ENCODE measurements at places on chromosomes 3 and 15.

GRCh38 chr3:148600902-148601765 is 96.6 kb upstream of the AGTR1 start:
- no peak for DNase-seq

DNA sequence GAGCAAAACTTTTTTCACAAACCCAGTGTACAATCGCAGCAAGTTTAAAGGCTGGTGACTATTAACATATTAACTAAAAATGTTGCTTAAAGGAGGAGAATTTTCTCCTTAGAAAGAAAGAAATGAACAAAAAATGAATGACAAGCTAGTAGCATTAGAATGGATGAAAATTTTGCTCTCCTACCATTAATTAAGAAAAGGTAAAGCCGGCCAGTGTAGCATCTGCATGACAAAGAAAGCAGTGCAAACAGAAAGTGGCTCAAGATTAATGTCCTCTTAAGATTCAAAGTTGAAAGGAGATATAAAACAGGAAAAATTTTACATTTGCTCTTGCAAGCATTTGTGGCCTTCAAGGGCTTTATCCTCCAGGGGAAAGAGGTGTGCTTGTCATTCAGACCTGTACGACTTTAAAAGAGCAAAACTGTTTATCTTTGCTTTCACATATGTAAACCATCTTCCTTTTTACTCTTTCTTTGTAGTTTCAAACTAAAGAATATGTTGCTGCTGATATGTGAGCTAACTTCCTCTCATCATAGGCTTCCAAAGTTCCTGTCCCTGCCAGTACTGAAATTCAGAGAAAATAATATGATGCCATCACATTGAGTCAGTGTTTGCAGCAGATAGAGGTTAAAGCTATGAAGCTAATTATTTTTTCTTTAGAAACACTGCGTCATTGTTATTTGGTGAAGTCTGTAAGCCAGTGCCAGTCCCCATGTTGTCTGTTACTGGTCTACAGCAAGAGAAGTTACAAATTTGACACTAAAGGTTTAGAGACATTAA is 439.1 kb upstream of the GRM7 start:
- no peak for DNase-seq

DNA sequence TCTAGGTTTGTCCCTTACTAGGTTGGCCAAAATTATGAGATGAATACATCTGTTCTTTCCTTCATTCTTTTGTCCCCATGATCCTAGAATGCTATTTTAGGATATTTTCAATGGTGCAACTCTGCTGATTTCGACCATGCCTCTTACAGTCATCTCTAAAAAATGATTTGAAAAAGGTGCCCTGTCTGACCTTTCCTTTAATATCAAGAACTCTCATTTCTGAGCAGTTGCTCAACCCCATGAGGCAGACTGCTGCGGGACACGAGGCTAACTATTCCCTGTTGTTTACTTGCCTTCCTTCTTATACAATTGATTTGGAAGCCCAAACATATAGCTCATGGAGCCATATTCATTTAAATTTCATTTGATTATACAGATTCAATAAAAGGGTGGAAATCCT is 14.6 kb downstream of the PLSCR2 start:
- DNase-seq = no peak

DNA sequence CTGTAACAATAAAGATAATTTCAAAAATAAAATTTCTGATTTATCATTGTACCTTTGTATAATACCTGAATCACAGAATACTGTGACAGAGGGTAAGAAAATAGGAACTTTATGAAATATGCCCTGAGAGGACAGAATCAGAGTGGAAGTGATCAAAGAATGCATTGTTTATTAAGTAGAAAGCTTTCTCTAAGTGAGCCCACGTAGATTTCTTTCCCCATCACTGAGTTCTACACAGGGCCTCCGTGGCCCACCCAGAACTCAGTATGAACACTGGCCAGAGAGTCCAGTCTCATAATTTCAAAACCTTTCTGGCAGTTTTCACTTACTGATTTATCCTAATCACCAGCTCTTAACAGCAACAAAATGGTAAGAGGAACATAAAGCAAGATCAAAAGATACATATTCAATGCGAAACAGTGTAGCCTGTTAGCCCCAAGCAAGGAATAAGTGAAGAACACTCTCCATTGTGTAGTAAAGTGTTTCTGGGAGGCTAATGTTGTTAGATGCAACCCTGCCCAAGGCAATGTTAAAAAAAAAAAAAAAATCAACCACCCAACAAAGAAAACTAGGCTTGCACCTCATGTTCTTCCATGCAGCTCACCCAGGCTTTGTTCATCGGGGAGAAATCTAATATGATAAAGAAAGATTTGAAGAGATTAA is 341.3 kb downstream of the LSAMP start:
- no peak for DNase-seq

DNA sequence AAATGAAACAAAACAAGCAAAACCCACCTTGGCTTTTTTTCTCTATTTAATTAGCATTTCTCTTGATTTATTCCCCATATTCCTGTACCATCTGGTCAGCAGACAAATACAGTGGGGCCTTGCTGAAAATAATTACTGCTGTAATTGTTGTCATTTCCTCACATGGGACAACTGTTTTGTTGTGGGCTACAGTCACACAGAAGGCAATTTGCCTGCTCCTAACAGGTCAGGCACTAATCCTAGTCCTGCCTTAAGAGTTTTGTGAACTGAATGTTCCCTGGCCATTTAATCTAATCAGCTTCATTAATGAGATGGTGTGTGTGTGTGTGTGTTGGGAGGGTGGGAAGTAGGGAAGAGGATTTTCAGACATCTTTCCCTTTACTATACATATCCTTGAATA is 11.6 kb downstream of the TRPC1 start:
- no peak for DNase-seq

GRCh38 chr3:73137736-73138403 is 76.4 kb downstream of the EBLN2 start:
- DNase-seq = no peak

DNA sequence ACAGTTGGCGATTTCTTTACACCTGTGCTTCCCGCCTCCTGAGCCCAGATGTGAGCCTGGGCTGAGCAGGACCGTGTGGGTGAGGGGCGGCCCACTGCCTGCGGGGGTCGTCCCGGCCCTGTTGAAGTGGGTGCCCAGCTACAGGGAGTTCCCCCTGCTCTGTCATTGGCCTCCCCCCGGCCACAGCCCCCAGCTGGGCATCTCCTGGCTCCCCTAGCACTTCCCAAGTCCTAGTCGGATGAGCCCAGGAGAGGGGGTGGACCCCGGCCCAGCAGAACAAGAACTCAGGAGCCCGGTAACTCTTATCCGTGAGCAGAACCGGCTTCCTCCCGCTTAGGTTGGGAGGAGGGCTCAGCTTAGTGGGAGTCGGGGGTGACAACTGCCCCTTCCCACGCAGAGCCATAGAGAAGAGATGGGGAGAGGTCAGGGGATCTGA is 757 bp downstream of the PAQR5 start:
- no peak for DNase-seq

- no peak for DNase-seq
Observed at GRCh38 chr15:71341811-71342550, 226.7 kb downstream of the THSD4 start.

- DNase-seq = no peak
Observed at GRCh38 chr3:29718661-29719065, 437.8 kb downstream of the RBMS3 start.

- no peak for DNase-seq
Observed at GRCh38 chr3:155941354-155941753, 70.9 kb downstream of the GMPS start.

GRCh38 chr3:264394-265156 is 68.0 kb downstream of the CHL1 start:
- no peak for DNase-seq

DNA sequence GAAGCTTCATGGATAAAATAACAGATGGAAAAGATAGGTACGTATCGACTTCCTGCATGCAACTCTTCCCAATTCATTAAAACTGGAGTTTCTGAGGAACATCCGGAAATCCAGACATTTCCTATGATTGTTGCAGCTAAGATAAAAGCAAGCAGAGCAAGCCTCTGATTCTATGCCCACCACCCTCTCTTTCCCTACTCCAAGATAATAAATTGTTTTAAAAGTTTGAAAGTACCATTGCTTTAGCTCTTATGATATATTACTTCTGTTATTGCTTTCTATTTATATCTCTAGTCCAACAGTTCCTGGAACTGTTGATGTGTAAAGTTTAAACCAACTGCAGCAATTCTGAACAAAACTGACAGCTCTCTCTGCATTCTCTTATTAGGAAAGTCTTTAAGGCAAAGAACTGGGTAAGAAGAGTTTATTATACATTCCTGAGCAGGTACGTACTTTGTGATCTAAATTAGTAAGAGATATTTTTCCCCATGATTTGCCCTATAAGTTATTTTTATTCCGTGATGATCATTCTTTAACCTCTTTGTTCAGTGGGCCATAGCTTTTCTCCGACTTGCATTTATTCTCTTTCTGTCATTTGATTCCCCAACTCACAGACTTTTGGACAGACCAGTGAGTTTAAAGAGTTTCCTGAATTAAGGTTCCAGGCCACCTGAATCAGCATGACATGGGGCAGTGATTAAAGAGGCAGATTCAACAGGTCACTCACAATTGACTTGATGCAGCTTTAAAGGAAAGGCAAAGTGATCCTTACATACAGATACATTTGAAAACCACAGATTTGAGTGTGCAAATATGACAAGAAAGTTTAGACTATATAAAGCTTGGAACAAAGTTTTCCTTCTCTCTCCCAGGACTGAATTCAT is 94.2 kb upstream of the THRB start:
- no peak for DNase-seq

DNA sequence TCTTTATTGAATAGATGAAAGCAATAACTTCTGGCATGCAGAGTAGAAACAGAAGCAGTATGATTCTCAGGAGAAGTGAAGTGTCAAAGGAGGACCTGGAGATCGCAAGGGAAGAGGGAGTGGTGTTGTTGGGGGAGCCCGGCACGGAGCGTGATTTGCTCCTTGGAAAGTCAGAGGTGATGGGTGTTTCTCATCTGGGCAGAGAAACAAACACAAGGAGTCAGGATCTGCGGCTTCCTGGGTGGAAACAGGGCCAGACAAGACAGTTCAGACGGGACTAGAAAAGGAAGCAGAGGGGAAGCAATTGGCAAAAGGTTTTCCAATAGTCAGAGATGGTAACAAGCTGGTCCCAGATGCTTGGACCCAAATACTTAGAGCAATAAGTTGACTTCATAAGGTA is 34.4 kb upstream of the CCDC80 start:
- DNase-seq = no peak

- no peak for DNase-seq
Observed at GRCh38 chr3:141076797-141077571, 25.8 kb downstream of the SPSB4 start.

DNA sequence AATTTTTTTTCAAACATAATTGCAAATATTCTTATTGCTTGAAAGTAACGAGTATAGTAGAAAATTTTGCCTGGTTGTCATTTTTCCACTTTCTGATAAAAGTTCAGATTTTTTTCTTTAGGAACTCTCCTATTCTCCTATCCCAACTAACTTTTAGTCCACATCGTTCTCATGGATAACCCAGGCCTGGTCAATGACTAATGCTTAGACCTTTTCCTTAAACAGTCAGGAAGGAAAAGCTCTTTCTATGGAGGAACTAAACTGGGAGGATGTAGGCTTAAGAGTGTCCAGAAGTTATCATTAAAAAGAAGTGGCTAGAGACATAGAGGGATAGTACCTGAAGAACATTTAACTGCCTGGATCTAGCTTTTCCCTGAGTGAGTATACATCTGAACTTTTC is 26.7 kb downstream of the CIP2A start:
- no peak for DNase-seq

- DNase-seq = no peak
Observed at GRCh38 chr15:31050953-31051352, 50.6 kb downstream of the TRPM1 start.

DNA sequence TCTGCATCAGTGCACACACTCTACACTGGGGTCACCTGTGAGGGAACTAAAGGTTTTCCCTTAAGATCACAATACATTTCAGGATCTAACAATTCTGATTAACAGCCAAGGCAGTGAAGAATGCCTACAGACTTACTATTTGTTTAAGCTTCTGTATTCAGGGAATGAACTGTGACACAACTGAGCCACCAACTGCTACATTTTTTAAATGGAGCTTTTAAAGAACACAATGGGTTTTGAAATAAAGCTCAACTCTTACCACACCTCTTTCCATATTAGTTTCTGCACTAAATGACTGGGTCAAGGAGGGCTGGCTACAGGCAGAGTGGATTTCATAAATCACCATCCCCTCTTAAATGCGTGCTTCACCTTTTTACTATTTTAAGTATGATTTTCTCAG is 100.2 kb downstream of the TMCC1 start:
- DNase-seq = no peak

- no peak for DNase-seq
Observed at GRCh38 chr3:62097121-62097520, 276.2 kb downstream of the FEZF2 start.

GRCh38 chr15:64333516-64333915 is 22.5 kb downstream of the CSNK1G1 start:
- DNase-seq = no peak

DNA sequence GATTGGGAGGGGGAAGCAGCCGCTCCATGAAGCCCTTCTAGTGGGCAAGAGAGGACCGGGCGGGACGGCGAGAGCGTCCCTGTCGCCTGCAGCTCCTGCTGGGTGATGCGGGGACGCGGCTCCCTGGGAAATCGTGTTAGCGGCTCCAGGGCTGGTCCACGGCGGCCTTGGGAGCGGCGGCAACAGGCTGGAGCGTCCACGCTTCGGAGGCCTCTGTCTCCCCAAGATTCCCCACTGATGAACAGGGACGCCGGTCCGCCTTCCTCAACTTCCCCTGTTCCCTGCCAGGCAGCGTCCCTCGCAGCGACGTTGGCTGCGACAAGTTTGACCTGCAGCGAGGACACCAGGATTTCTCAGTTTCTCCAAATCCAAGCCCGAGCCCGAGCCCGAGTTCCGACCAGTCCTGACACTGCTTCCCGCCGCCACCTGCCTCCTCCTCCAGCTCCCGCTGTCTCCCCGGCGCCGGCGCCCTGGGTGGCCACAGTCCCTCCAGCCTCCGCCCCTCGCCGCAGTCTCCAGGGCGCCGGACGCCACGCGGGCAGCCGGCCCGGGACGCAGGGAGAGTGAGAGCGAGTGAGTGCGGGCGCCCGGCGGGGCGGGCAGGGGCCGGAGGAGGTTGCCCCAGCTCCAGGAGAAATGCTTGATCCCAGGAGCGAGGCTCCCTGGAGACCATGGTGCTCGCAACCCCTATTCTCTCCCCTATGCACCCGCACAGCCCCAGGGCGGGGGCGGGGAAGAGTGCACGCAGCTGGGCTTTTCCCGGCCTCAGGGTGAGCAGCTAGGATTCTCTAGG is 78.1 kb upstream of the RNF7 start:
- no peak for DNase-seq

DNA sequence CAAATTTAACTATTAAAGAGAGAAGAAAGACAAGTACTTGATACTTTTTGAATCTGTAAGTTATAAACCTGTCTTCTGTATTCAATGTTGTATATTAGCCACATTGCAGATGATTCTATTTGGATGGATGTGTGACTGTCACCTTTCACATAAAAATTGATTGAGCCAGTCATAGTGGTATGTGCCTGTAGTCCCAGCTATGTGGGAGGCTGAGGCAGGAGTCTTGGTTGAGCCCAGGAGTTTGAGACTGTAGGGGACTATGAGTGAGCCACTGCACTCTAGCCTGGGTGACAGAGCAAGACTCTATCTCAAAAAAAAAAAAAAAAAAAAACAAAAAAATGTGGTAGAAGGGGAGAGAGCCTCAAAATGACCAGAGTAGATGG is 12.3 kb downstream of the CACNA1D start:
- DNase-seq = no peak

GRCh38 chr15:91897585-91898372 is 44.3 kb downstream of the SLCO3A1 start:
- no peak for DNase-seq

GRCh38 chr15:68341760-68342725 is 64.5 kb downstream of the FEM1B start:
- DNase-seq = no peak

- DNase-seq = no peak
Observed at GRCh38 chr3:65398953-65399352, 639.8 kb downstream of the MAGI1 start.

Measured in fibroblast of skin of left biceps (primary cell).